Stimulated activated CD8-positive, alpha-beta memory T cell treated with anti-CD3 and anti-CD28 coated beads, Interleukin-4, amount 100 ng/mL, for 1 hour (primary cell): ENCODE measurements at places on chromosomes 13 and 19.

GRCh38 chr13:49093376-49093775, 117.7 kb downstream of the FNDC3A start:
- no peak for DNase-seq

DNA sequence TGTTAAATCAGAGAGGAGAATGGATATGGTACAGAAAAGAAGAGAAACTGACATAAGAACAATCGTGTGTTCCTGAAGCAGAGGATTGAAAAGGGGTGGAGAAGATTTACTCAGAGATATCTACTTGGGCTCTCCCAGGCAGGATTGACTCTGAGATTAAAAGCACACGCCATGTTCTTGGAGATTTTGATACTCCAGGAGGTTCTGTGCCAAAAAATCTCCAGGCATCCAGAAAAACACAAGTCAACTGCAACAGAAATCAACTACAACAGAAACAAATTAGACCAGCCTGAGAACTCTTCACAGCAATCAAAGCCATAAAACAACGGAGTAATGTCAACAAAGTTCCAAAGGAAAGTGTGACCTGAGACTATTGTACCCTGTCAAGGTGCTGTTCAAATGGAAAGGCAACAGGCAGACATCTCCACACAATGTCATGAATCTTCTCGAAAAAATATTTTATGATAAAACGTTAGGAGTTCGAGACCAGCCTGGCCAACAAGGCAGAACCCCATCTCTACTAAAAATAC, 104.2 kb downstream of the UBL3 start:
- DNase-seq: no peak

- DNase-seq: no peak
These were observed 66.3 kb downstream of the ARHGAP35 start for GRCh38 chr19:46927106-46927505.

GRCh38 chr19:3057275-3057714, 5.0 kb downstream of the TLE5 start:
- no peak for DNase-seq

GRCh38 chr19:50460161-50460765, 16.0 kb upstream of the EMC10 start:
- no peak for DNase-seq

DNA sequence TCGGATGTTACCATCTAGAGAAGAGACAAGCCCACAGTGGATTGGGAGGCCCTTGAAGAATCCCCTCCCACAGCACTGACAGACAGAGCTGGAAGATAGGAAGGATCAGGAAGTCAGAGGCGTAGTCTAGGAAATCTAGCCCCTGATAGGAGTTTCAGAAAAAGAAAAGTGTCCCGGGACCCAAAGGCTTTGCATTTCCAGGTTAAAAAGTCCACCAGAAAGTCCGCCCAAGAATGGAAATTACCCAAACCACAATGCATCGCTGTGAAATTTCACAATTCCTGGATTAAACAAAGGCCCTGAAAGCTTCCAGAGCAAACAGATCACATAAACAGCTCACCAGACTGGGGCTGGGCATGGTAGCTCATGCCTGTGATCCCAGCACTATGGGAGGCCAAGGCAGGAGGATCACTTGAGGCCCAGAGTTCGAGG, 146.9 kb downstream of the KDM4B start:
- no peak for DNase-seq

DNA sequence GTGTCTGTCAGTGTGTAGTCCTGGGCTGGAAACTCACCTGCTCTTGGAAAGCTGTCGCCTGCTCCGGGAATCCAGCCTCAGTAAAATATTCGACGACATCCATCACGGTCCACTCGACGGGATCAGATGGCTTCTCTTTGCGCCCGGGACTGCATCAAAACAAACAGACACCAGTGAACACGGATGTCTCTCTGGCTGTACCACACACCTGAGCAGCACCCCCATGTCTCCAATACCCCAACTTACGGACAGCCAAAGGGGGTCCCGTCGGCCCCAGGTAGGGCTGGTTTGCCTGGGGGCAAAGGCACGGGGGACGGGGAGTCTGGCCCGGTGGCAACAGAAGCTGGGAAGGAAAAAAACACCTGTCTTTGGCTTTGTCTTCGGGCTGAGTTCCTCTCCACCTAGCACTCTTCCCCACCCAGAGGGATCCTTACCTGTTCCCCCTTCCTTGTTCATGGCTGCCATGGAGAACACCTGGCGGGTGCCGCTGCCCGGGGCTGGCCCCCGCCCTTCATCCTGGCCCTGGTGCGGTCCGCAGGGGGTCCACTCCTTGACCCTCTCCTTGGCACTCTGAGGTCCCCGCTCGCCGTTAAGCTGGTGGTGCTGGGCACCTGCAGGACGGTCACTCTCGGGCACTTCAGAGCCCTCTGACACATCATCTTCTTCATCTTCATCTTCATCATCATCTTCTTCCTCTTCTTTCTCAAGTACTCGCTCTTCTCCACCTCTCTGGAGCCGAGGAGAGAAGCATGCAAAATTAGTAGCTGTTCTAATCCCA, 1.7 kb downstream of the SAMD1 start:
- DNase-seq: no peak

DNA sequence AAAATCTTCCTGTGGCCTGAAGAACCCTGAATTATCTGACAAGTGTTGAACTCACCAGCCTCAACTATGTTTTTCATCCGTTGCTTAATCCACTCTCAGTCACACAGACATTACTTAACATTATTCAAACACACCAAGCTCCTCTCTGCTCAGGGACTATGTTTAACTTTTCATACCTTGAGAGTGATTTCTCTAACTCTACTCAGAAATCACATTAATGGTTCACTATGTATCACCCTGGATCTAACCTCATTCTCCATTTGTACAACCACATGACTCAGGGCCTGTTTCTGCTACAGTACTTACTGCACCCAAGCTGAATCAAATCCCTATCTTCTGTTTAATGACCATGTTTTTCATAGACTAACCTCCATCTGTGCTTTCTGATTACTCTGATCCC, 553.7 kb upstream of the PRR20A start:
- DNase-seq: no peak

DNA sequence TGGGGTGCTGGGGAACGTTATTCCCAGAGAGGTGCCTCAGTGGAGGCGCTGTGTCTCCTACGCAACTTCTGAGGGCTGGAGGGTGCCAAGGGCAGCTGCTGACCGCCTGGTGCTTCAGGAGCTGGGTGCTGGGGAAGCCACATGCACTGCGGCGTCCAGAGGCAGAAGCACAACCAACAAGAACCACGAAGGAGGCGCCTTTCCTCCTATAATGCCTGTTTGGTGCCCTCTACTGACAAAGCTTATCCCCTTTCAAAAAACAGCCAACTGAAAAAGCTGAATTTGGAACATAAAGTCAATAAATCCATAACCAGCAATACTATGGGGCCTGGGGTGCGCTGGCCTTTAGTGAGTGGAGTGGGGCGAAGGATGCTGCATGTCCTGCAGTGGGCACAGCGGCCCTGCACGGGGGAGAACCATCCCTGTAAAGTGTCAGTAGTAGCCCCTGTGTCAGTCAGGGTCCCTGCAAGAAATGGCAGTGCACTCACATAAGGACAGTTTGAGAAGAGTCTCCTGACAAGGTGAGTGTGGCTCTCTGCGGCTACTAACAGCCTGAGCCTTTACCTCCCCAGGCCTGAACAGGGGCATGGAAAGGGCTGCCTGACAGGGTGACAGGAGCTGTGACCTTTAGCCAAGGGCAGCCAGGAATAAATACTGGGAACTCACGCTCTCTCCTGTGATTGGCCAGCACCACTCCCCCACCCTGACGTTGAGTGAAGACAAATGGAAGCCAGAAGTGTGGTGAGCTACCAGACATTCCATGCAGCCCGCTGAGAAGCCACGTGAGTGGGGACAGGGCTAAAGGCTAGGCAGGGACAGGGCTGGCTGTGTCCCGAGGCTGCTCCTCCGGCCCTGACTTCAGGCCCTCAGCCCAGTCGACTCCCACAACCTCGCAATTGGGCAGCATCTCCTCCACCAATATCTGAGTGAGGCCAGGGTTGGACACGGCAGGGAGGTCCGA, 4.5 kb upstream of the B3GNT8 start:
- no peak for DNase-seq

DNA sequence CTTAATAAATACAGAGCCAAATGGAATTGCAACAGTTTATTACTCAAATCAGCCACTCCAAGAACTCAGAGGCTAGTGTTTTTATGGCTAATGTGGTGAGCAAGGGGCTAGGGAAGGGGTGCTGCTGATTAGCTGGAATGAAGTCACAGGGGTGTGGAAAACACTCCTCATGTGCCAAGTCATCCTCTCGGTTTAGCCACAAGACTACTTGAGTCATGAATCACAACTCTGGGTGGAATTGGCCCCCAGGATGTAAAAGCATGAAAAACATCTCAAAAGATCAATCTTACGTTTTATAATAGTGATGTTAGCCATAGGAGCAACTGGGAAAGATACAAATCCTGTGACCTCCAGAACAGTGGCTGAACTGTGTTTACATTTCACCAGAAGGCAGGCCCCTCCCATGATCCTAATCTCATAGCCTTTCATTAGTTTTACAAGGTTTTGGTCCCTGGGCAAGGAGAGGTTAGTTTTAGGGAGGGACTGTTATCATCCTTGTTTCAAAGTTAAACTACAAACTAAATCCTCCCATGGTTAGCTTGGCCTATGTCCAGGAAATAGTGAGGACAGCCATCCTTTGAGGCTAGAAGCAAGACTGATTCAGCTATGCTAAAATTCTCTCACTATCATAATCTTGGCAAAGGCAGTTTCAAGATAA, 2020.1 kb upstream of the PCDH20 start:
- no peak for DNase-seq

GRCh38 chr19:5001615-5002014, 32.7 kb downstream of the KDM4B start:
- DNase-seq: peak; percentile 6

DNA sequence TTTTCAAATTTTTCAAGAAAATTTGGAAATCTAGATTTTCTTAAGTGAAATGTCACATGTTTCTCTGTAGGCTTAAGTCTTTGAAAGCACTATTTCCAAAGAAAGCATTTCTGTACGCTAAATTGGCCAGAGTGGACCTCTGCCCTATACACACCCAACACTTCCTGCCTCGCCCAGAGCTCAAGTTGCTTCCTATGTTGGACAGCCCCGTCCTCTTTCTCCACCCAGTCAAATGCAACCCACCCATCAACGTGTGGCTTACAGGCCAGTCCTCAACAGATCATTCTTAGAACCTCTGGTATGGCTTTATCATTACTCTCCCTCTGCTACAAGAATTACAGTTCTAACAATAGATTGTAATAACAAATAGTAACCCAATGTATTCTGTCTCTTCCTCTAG, 24.2 kb downstream of the KLF12 start:
- DNase-seq: no peak

- DNase-seq: no peak
These were observed at the start of gene HS6ST3 for GRCh38 chr13:96089749-96090239. TSS of gene HS6ST3 (plus strand) at chr13:96090107.

DNA sequence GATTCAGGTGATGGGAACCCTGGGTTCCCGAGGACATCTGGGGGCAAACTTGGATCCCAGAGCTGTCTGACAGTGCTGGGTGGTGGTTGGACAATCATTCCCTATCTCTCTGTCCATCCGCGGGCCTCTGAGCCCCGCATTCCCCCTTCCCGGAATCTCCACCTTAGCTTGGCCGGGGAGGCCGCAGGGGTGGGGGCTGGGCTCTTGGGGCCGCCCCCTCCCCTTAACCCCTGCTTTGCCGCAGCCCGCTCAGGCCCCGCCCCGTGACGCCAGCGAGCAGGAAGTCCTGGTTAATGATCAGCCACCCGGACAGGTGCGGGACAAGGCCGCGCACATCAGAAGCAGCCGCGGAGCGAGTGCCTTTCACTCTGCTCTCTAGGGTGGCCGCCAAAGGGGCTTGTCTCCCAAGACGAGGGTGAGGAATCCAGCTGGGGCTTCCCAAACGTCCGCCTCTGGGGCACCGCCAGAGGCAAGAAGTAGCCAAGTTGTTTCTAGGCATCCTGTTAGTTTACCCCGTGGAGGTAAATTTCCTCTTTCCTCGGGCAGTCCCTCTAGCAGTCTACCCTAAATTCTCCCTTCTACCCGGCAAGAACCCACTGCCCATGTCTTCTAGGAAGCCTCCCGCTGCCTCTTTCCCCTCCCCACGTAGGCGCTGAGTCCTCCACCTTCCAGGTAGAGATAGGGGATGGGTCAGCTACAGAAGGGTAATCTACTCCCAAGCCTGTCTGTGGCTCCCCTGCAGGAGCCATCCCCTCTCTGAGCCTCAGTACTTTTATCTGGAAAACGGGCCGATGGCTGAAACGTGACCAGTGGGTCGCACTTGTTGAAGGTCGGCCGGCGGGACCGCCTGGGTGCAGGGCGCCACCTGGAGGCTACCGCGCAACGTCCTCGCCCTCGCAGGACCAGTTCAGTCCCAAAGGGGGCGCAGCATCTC, 3.0 kb downstream of the IRF2BP1 start:
- peak; percentile 63 for DNase-seq

- DNase-seq: no peak
These were observed 20.0 kb upstream of the WTIP start for GRCh38 chr19:34461375-34462100.

DNA sequence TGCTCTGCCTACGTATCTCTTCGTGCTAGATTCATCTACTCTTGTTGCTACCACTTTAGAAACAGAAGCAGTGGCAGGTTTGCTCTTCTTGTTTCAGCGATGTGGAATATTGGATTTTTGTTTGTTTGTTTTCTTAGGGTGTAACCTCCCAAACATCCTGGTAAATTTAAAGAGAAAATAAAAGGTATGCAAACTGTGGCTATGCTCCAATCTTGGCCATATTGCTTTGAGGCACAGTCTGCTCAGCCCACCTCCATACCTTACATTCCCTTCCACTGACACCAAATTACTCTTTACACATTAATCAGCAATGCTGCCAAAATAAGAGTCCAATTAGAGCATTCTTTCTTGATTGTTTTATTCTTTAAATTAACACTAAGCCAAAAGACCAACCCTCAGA, 25.2 kb upstream of the UBL3 start:
- DNase-seq: no peak

DNA sequence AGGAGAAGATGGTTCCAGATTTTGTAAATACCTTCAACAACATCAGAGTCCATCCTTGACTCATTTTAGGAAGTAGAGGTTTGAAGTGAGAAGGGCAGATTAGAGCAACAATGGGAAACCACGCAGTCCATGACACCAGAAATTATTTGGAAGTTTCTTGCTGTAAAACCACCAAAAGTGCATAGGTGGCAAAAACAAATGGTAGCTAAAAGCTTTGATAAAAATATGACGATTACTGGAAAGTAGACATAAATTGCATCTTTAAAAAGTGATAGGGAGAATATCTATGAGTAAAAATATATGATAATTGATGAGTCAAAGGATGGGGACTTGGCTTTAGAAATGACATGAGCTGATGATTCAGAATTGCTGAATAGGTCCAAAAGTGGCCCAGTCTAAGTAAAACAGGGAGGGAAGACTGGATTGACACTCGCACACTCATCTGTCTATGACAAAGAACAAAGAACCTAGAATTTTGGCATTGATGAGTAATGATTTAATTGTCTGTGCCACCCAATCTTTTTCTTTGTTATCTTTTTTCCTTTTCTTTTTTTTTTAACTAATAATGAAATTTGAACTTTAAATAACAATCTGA, 472.2 kb downstream of the MYO16 start:
- DNase-seq: no peak

DNA sequence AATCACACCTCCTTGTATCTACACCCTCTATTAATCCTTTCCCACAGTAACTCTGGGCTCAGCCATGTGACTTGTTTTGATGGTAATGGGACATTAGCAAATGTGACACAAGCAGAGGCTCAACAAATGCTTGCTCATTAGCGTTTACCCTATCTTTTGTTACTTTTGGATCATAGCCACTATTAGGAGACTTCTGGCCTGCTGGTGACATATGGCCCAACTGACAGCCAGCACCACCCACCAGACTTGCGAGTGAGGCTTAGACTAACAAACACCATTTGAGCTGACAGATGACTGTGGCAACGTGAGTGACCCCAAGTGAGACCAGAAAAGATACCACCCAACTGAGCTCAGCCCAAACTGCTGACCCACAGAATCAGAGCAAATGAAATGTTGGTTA, 154.1 kb downstream of the OLFM4 start:
- DNase-seq: no peak
